ENCODE measurements at places on chromosomes 11 and 22.
A peak's percentile ranks its signal among the peaks of the same experiment; 100 is the strongest.

DNA sequence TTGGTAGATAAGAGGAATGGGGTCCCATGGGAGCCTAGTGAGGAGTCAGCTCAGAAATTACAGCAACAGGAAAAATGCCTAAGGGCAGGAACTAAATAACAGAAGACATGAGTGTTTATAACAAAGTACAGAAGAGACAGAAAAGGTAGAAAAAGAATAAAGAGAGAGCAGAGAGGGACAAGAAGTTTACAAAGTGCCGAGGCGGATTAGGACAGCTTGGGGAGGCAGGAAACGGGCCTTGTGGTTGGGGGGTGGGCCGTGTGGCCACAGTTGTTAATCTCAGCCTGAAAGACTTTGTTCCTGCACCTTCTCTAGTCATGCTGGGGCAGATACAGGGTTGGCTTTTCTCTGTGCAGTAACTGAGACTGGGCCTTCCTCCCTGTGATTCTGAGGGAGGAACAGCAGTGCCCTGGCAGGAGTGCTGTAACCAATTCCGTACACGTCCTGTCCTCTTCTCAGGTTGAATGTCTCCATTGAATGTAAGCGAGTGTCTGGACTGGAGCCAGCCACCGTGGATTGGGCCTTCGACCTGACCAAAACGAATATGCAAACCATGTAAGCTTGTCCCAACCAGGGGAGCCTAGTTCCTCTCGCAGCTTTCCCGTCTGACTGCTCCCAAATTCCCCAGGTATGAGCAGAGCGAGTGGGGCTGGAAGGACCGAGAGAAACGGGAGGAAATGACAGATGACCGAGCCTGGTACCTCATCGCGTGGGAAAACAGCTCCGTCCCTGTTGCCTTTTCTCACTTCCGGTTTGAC, 13.2 kb downstream of the NAA40 start:
- DNase-seq, result no peak

DNA sequence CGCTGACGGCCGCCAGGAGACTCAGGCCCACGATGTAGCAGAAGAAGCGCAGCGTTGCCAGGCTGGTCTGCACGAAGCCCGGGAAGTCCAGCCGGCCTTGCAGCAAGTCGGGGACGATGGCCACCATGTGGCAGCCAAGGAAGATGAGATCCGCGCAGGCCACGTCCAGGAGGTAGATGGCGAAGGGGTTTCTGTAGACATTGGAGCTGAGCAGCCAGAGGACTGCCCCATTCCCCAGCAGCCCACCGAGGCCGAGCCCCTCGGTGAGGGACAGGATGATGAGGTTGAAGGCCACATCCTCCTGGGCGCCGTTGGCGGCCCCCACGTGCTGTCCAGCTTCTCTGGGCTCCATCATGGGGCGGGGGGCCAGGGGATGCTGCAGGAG, 3.8 kb downstream of the MRGPRE start:
- DNase-seq, result no peak

- no peak for DNase-seq
These were observed 38.8 kb upstream of the PHF21A start for GRCh38 chr11:46160100-46160499.

GRCh38 chr22:42286205-42286604, 15.8 kb upstream of the TCF20 start:
- DNase-seq, result peak; percentile 21

DNA sequence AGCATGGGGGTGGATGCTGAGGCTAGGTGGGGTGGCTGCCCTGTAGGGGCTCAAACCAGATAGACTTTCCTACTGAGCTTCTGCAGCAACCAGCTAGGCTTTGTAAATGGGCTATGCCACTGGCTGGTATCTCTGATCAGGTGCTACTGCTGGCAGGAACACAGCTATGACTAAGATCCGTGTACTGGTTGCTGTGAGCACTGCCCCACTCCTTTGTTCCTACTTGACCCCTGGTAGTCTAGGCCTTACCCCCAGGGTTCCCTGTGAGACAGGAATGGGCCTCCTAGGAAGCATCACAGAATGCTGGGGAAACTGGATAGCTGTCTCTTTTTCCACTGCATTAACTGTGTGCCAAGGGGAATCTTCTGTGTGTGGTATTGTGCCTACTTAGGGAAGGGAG, 58.4 kb upstream of the GAB2 start:
- DNase-seq, result no peak

DNA sequence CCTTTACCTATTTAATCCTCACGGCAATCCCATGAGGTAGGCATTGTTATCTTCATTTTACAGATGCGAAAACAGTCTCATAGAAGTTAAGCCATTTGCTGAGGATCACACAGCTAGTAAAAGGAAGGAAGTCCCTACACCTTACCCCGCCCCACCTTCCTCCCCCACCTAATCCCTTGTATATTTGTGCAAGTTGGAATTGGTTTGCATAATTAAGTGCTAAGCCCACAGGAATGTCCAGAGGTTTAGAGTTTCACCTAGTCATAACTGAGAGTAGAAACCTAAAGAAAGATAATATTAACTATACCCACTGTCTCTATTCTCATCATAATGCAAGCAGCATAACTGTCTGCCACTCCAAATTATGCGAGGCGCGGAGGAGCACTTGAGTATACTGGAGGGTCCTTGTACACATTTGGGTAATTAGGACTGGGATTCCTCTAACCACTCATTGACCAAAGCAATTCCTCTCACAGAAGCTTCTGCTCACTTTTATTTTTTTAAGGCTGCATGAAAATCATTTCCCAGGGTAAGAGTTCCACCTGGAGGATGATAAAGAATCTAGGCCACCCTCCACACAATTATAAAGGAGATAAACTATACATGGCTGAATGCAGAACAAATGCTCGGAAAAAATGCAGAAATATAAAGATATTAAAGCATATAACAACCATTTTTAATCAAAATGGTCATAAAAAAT, 199.9 kb downstream of the FAM181B start:
- no peak for DNase-seq

DNA sequence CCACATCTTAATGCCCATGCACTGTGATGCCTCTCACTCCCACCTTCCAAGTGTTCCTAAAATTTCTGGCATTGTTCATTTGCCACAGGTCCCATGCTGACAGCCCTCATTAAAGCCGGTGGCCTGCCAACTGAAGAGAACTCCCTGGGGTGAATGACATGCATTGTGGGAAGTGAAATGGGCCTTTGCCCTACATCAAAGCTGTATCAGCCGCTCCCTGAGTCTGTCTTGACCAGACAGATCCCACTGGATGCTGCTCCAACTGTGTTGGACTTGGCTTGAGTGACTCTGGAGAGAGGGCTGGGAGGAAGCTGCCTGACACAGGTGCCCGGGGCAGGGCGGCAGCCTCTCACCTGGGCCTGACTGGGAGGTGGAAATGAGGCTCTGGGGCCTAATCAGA, 8.8 kb upstream of the SEC14L4 start:
- DNase-seq, result no peak

- DNase-seq, result no peak
These were observed 6.3 kb downstream of the NRXN2 start for GRCh38 chr11:64716473-64717267.

GRCh38 chr22:17380359-17381087, 11.3 kb downstream of the CECR2 start:
- DNase-seq, result no peak

DNA sequence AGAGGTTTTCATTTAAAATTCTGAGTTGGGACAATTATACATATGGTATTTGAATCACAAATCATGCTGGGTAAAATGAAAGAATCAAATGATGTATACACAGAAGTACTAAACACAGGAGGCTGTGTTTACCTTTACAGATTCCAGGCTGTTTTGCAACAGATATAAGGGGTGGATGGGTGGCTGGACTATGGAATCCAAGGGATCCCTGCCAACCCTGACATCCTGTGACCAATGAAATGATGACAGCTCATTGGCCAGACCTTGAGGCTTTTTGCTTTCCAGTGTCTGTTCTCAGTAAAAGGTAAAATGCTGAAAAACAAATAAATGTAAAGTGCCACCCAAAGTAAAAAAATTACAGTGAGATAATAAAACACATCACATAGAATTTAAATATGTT, 3.3 kb upstream of the DDI1 start:
- no peak for DNase-seq

DNA sequence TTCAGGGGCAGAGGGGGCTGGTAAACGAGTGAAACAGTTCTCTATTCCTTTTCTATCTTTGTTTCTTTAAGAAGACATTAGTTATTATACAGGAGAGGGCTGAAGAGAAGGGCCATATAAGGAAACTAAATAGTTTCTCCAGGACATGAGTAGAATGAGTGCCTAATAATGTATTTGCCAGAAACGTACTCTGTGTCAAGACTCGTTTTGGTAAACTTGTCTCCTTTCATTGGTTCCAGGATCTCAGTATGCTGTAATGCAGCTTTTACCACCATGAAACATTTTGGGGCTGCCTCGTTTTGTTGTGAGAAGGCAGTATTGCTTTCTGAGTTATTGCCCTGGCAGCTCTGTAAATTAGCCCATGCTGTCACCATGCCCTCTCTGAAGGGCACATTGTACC, 51.7 kb downstream of the POLD3 start:
- DNase-seq, result no peak

DNA sequence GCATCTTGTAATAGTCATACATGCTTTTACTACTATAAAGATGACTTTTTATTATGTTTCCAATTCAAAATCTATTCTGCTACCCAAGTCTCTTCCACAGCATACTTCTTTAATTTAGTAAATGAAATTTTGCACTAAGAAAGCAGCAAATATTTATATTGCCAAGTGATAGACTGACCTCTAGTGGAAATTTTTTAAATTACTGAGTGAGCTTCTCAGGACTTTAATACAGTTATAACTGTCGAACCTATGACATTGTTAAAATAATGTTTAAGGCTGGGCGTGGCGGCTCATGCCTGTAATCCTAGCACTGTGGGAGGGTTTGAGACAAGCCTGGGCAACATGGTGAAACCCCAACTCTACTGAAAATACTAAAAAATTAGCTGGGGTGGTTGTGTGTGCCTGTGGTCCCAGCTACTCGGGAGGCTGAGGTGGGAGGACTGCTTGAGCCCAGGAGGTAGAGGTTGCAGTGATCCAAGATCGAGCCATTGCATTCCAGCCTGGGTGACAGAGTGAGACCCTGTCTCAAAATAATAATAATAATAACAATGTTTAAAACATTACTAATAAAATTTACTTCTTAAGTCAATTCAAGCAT, 27.3 kb downstream of the STK33 start:
- no peak for DNase-seq

- DNase-seq, result no peak
These were observed 697 bp downstream of the TPBGL start for GRCh38 chr11:75241036-75241905.

GRCh38 chr11:26929806-26930517, 64.0 kb upstream of the FIBIN start:
- no peak for DNase-seq

DNA sequence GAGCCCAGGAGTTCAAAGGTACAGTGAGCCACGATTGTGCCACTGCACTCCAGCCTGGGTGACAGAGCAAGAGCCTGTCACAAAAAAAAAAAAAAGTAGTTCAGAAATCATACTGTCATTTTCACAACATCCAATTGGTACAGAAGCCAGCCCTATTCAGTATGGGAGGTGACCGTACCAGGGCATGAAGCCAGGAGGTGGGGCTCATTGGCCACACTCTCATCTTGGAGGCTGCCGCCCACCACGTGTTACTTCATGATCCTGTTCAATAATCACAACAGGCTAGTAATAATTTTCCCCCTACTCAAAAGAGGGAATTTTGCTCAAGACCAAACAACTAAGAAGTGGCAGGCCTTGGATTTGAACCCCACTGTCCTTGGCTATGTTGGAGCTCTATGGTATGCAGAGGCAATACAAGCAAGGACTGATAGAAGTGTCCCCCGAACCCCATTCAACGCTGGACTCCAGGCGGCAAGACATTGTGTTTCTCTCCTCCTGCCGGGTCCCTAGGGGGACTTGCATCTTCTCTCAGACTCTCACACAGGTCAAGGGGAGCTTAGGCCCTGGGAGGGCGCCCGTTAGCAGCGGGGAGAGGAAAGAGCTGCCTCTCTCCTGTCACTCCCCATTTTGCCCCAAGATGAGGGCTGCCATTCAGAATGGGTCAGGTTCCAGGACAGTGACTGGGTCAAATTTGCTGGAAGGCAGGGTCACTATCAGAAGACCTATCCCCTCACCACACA, 40.2 kb upstream of the EMID1 start:
- DNase-seq, result no peak

DNA sequence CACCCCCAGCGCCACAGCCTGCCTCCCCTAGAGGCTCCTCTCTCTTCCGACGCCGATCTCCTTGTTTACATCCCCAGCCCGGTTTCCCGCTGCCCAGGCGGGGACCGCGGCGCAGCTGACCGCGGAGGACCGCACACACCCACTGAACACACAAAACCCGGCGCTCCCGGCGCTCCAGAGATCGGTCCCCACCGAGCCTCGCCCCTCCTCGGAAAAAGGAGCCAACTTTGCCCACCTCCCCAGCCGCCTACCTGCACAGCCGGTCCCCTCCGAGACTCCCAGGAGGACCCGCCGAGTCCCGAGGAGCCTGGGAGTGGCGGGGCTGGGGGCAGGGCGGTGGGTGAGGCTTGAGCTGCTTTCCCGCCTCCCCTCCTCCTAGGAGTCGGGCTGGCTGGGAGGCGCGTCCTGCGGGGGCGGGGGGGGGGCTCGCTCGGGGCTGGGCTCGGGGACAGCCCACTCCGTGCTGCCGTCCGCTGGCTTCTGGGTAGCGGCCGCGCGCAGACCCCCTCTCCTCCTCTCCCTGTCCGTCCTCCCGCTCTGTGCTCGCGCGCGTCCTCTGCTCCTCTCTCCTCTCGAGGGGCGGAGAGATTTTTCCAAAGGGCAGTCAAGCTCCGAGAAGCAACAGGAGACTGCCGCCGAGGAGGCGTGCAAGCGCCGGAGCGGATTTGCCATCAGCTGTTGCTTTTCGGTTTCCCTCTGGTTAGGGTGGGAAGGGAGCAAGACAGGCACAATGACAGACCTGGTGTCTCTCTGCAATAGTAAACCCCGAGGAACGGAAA, at the start of gene FXYD6:
Gene FXYD6 (minus strand): TSS at position 318 of the 779 bp plus-strand sequence. CDS start 33,882 bp downstream, outside the sequence.
- DNase-seq, result no peak

DNA sequence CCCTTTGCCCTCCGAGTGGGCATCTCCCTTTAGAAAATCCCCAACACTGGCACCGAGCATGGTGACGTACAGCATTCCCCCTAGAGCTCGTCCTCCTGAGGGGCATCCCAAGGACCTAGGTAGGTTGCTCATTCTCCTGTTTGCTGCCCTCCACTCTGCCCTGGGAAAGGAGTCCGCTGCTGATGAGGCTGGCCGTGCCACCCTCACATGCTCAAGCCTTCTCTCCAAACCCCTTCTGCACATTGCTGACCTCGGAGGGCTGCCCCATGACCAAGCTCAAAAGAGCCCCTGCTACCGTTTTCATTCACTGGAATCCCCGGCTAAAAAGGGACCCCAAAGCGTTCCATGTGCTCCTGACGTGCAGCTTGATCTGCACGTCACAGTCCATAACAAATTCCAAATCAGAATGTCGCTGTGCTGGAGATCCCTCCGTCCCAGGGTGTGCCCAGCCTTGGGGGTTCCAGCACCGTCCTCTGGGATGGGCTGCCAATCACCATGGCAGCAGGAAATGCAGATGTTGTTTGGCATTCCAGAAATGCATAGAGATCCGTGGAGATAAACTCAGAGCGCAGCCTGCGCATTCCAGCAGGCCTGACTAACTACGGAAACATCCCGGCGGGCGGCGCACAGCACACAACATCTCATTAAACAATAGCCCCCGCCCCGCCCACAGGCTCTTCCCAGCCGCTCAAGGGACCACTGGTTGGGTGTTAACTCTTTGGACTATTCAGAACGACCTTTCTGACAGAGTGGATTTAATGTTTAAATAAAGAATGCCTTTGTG, 26.3 kb upstream of the GNB1L start:
- no peak for DNase-seq

GRCh38 chr11:75380716-75381420, 18.4 kb upstream of the RPS3 start:
- DNase-seq, result no peak
